ENCODE measurements at places on chromosomes 6 and 20.

GRCh38 chr20:1075616-1076015, 42.8 kb upstream of the PSMF1 start:
- DNase-seq = no peak

DNA sequence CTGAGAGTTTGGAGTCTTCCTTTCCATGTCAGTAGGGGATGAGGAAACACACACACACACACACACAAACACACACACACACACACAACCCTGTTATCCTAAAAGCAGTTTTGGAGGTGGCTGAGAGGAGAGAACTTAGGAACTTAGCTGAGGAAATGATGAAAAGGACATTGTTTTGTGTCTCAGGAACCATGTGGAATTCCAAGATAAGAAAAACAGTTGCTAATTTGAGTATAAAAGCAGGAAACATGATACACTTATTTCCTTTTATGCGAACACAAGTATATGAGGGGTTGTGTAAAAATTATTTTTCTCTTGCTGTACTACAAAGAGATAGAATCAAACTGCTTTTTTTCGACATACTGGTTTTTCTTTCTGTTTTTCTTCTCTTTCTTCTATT, at the start of gene MYCT1:
TSS of gene MYCT1 (plus strand) at position 264 of the 400 bp plus-strand sequence. CDS start at position 270, 6 bp downstream.
- peak; percentile 49 for DNase-seq

DNA sequence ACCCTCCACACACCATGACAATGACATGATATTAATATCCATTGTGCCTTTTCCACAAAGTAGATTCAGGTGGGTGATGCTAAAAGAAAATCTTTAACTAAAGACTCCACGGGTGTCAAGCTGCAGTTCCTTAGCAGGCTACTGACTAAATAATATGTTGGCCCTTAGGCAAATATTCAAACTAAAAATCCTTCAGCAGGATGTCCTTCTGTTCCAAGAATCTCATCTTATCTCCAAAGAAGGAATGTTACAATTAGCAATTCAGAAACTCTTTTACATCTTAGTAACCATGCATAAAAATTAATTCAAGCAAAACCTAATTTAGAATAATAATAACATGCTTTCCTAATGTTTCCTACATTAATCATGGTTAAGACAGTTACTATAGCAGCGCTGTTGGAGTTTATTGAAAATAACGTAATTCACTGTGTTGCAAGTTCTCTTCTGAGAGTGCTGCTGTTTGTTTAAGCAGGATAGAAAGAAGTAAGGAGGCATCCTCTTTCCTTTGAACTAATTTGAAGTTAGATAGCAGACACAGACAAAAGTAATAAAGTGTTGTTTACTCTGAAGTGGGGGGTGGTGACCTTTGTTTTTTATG, 414.8 kb upstream of the CDH4 start:
- DNase-seq = no peak

DNA sequence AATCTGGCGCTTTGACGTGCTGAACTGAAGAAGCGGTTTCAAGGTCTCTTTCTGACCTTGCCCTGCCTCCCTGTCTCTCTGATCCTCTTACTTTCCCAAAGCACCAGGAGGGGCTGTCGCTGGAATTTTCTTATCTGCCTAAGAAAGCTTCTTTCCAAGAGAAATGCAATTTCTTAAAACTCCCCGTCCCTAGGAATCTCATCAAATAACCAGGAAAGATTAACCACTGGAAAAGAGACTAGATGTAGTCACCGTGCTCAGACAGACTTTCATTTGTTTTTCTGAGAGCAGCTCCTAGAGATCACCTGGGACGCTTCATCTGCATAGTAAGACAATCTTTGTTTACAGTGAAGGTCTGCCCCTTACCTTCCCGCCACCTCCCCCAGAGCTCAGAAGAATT, 38.6 kb downstream of the PDYN start:
- DNase-seq = no peak

DNA sequence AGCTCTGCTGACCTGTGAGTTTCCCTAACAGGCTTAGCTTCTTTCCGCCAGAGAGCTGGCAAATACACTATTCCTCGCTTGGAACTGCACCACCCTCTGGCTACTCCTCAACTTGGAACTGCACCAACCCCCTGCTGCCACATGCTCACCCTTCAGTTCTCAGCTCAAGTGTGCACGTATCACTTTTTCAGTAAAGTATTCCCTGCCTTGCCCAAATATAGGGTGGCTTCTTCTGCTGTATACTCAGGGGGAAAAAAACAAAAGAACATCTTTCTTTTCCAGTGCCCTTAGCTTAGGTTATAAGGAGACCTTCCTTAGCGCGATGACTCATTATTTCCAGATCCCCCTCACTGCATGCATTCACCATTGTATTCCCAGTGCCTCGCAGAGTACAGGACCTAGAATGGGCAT, 21.2 kb downstream of the GNAS-AS1 start:
- DNase-seq = no peak

DNA sequence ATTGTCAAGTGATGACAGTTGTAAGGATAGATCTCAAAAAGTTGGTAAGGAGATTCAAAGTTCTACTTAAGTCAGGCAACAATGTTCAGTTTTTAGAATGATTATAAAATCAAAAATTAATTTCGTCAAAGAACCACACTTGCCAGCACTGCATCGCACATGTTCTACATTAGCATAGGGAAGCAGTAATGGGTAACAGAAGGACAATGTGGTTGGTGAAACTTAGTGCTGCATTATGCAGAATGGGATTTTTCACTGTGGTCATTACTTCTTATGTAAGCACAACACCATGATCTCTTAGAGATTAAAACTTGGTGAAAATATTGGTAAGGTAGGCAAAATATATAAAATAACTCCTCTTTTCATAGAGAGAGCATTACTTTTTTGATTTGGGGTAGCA, 173.7 kb upstream of the THEMIS start:
- no peak for DNase-seq

GRCh38 chr6:119881416-119881815, 531.9 kb upstream of the MAN1A1 start:
- no peak for DNase-seq

DNA sequence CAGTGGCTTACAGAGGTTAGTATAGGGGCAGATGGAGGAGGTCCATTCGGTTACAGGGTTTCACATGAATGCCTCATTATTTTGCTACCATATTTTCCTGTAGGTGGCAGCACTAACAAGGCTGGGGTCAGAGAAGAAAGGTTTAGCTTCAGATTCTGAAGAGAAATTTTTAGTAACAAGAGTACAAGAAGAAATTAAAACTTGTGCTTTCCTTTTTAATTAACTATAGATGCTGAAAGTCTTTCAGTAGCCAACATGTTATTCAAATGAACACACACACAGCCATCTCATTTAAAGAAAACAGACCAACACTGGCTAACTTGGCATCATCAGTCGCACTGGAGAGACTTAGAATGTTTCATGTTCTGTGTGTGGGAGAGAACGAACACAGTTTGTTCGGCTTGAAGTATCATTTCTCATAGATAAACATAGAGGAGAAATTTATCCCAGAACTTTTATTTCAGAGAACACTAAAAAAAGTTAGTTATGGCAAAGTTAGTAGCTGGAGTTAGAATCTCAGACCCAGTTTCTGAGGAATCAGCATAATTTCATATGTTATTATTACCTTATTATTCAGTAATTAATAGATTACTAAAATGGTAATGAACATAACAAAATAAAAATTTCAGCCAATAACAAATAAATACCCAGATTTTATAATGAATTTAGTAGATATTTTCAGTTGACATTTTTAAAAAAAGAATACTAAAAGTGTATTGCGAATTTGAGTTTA, 314.0 kb upstream of the RSPO3 start:
- DNase-seq = peak; percentile 38

DNA sequence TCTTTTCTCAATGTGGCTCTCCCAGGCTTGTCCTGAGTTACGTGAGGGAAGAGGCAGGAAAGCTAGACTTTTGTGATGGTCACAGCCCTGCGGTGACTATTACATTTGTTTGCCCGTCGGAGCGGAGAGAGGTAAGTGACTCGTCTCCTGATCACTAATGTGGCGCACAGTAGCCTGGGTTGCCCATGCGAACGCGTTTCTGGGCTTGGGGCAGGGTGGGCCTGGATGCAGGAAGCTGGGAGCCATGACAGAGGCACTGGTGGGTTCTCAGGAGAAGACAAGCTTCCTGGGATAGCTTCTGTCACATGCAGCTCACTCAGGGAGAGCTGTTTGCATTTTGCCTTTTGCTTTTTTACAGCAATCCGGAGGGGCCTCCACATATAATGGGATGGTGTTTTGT, 60.6 kb downstream of the IGF2R start:
- no peak for DNase-seq

GRCh38 chr20:17542993-17543412, 11.8 kb upstream of the BFSP1 start:
- no peak for DNase-seq

DNA sequence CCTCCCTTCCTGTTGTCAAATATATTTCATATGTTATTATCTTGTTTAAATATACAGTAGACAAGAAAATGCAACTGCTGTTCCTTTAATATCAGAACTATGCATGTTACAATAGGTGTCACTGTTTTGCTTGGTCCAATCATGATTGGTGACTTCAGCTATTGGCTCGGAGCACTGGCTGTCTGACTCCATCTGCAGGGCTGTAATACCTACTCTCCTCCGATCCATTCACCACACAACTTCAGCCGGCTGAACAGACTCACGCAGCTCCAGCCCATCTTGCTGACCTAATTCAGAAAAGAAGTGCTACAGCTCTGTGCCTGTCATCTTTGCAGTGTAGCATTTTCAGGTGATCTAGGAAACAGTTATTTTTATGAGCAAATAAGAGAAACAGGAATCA, at the start of gene BTBD3:
TSS of gene BTBD3 (plus strand) at position 231 of the 400 bp plus-strand sequence. CDS start 383 bp downstream, outside the sequence.
- DNase-seq = no peak

DNA sequence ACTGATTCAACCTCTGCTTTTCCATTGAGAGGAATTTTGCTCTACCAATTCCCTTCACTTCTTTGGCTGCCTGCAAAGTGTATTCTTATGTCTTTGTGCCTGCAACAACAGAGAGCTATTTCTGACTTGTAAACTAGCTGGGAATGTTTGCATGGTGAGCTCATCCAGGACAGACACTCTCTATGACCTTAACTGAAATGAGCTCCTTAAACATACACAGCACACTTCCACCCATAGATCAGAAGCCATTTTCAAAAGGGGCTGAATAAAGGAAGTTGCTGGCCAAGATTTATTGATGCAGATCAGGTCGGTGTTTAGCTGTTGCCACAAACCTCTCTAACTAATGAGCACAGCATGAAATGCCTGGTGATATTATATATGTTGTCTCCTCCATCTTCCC, 377.7 kb downstream of the BTBD9 start:
- DNase-seq = no peak

DNA sequence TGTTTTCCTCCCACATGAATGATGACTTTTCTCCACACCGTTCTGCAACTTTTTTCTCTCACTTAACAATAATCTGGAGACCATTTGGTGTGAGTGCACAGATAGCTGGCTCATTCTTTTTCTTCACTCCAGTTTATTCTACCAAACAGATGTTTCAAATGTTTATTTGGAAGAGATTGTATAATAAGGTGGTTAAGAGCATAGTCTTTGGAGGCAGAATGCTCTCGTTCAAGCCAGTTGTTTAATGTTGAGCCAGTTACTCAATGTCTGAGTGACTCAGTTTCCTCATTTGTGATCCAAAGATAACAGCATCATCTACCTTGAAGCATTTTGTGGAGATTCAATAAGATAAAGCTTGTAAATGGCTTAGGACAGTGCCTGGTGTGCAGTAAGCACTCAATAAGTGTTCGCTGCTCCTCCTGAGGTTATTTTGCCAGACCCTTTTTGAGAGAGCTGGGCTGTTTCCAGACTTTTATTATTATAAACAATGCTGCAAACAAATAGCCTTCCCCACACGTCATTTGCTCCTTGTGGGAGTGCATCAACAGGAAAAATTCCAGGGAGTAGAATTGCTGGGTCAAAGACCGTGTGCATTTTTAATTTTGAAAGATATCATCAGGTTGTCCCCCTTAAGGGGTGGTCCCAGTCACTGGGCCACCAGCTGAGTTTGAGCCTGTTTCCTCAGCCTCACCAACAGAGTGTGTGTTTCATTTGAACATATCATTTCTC, 70.6 kb downstream of the VEGFA start:
- DNase-seq = no peak

DNA sequence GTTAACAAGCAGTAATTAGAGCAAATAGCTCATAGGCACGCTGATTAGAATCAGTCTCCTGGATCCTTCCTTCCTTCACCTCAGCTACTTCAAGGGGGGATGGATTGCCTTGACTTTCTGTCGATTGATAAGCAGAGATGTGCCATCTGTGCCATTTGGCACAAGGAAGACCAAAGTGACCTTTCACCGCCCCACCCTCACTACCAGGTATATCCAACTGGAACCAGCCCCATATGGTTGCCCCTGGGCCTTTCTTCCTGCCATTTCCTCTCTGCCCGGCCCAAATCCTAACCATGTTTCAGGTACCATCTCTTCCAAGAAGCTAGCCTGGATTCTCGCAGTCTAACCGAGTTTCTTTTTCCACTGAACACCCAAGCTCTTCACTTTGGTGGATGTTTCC, 8.7 kb upstream of the CPNE5 start:
- no peak for DNase-seq
